Ovary (tissue), 10 donors: ENCODE measurements at places on chromosomes 6 and 20. TPM values are rescaled to one million over a fixed set of nuclear protein-coding genes. Genes with fewer than 3 reads are reported as not detected.

DNA sequence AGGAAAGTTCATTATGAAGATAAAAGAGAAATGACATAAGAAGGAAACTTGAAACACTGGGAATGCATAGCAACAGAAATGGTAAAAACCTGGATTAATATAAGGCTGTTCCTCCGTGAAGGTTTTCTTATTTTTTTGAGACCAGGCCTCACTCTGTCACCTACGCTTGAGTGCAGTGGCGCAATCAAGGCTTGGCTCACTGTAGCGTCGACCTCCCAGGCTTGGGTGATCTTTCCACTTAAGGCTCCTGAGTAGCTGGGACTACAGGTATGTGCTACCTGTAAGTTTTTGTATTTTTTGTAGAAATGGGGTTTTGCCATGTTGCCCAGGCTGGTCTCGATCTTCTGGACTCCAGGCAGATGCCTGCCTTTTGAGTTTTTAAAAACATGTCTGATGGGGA, 51.7 kb downstream of the PANK2 start:
- no peak for DNase-seq

GRCh38 chr6:43974643-43975230, 152.5 kb downstream of the MRPL14 start:
- no peak for DNase-seq

DNA sequence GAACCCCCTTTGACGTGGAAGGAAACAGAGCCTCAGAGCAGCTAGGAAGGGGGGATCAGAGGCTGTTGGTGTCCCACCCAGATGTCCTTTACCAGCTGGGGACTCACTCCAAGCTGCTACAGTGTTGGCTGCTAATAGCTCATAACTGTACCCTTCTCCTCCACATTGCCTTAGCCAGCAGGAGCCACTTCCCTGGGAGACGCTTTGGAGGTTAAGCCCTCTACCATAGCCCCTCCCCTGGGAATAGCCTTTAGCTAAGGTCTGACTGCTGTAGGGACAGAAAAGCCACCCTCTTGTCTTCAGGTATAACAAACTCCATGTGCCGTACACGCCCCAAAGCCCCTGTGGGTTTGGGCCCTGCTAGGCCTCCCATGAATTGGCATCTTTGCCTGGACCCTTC, 238.6 kb downstream of the LRFN2 start:
- DNase-seq: no peak

GRCh38 chr20:63893999-63894357, 948 bp upstream of the DNAJC5 start:
- DNase-seq: no peak

GRCh38 chr6:17167327-17167979, 65.6 kb downstream of the STMND1 start:
- DNase-seq: no peak

DNA sequence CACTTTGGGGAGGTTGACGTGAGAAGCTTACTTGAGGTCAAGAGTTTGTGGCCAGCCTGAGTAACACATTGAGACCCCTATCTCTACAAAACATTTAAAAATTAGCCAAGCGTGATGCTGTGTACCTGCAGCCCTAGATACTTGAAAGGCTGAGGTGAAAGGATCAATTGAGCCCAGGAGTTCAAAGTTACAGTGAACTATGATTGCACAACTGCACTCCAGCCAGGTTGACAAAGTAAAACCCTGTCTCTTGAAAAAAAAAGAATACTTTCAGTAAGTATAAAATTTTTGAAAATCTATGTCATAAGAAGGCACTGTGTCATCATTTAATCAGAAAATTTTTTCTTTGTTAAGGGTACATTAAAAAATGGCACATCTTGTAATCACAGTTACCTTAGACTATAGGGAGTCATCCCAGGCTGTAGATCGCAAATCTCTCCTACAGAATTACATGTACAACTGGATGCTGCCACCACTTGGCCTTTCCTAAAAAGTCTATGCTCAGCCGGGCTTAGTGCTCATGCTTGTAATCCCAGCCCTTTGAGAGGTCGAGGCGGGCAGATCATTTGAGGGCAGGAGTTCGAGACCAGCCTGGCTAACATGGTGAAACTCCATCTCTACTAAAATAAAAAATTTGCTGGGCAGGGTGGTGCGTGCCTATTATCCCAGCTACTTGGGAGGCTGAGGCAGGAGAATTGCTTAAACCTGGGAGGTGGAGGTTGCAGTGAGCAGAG, 17.0 kb upstream of the MRS2 start:
- DNase-seq: no peak

MAPK13 gene
- 3.3 TPM for total RNA-seq
